Thyroid gland (tissue), 4 donors: ENCODE measurements at places on chromosomes 3 and 15.

- H3K4me1 ChIP-seq: no peaks in the 10 kb centered on the region
- H3K36me3 ChIP-seq: peaks cover 4% of the 10 kb centered on the region
- no peak overlapping the region for H3K27ac ChIP-seq
- no peaks in the 10 kb centered on the region for H3K27me3 ChIP-seq
- no peak for DNase-seq
Measured at GRCh38 chr3:57923101-57923500, 85.1 kb upstream of the FLNB start.

DNA sequence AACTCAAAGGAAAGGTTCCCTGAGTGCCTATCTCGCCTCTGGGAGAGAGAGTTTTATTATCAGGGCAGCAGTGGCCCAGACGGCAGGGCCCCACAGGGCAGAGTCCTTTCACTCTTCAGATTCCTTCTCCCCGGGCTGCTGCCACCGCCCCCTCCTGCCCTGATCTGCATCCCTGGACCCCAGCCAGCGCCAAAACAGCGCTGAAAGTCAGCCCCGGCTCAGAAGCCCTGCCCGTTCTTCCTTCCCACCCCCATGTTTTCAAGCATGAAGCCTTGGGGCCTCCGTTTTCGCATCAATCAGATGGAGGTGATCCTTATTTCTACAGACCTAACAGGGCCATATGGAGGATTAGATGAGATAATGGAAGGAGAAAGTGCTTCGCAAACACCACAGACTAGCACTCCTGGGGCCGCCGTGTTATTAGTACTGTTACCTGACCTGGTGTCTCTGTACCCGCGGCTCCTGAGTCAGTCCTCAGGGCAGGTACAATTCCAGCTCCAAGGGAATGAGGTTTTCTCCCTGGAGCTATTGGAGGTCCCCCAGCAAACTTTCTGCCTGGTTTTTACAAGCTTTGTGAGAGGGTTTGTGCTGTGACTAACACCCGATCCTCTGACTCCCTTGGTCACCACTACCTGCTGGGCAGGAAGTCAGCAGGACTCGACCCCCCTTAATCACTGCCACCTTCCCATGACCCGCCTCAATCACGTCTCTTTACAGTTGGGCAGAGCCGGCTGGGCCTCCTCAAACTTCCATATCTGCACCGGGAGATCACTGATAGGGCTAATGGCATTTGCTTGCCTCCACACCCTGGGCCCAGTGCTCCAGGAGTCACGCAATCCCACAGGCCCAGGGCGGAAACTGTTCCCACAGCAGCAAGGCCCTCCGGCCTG is 39.5 kb upstream of the TSEN2 start:
- peak; percentile 35 for DNase-seq
- H3K27me3 ChIP-seq: no peaks in the 10 kb centered on the region
- no peak overlapping the region for H3K4me3 ChIP-seq
- peaks cover 6% of the 10 kb centered on the region for H3K4me1 ChIP-seq

- H3K36me3 ChIP-seq: no peaks in the 10 kb centered on the region
- no peaks in the 10 kb centered on the region for H3K4me1 ChIP-seq
- H3K27ac ChIP-seq: no peak overlapping the region
- H3K27me3 ChIP-seq: no peaks in the 10 kb centered on the region
- H3K4me3 ChIP-seq: no peak overlapping the region
- DNase-seq: no peak
Measured at GRCh38 chr15:77126529-77127326, 55.8 kb upstream of the TSPAN3 start.

DNA sequence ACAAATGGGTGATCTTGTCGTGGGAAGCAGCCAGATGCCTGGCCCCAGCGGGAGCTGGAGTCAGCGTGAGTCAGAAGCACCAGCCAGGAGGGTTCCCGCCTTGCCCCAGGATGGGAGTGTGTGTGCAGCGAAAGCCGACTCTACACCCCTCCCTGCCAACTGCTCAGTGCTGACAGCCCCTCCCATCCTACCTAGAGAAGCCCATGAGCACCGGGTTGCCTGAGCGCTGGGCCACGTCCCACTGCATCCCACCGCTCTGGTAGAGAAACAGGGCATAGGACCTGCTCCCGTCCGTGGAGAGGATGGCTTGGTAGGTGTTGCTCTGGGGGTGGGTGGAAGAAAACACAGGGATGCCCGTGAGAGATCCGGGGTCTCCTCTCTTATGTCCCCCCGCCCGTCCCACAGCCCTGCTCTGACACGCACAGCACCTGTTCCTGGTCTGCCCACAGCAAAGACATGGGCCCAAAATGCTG is 42.9 kb downstream of the MUC4 start:
- H3K36me3 ChIP-seq: no peaks in the 10 kb centered on the region
- H3K27ac ChIP-seq: no peak overlapping the region
- H3K27me3 ChIP-seq: no peaks in the 10 kb centered on the region
- no peak overlapping the region for H3K4me3 ChIP-seq
- H3K4me1 ChIP-seq: no peaks in the 10 kb centered on the region
- DNase-seq: no peak

GRCh38 chr3:66673293-66673692 is 172.5 kb upstream of the LRIG1 start:
- no peak for DNase-seq
- H3K4me3 ChIP-seq: no peak overlapping the region
- no peaks in the 10 kb centered on the region for H3K27me3 ChIP-seq
- H3K27ac ChIP-seq: no peak overlapping the region
- no peaks in the 10 kb centered on the region for H3K36me3 ChIP-seq

- no peaks in the 10 kb centered on the region for H3K27me3 ChIP-seq
- DNase-seq: no peak
- H3K4me3 ChIP-seq: no peak overlapping the region
- H3K27ac ChIP-seq: no peak overlapping the region
- no peaks in the 10 kb centered on the region for H3K4me1 ChIP-seq
Measured at GRCh38 chr3:170021083-170021482, 16.7 kb upstream of the GPR160 start.

DNA sequence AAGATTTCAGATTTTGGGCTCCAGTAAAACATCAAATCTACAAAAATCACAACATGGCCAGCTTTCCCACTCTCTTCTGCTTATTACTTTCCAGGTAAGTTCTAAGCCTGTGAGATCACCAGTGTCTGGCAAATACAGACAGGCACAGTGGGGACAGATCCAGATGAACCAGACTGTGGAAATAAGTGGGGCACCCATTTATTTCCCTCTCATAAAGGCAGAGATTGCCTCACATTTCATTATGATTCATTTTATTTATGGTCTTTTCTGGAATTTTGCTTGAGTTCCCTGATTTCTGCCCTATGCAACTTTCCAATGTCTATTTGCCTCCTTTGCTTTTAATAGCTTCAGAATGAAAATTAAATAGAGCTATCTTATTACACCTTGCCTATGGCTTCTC is 66.8 kb downstream of the GREM1 start:
- H3K36me3 ChIP-seq: no peaks in the 10 kb centered on the region
- no peak overlapping the region for H3K4me3 ChIP-seq
- no peak overlapping the region for H3K27ac ChIP-seq
- H3K27me3 ChIP-seq: no peaks in the 10 kb centered on the region

DNA sequence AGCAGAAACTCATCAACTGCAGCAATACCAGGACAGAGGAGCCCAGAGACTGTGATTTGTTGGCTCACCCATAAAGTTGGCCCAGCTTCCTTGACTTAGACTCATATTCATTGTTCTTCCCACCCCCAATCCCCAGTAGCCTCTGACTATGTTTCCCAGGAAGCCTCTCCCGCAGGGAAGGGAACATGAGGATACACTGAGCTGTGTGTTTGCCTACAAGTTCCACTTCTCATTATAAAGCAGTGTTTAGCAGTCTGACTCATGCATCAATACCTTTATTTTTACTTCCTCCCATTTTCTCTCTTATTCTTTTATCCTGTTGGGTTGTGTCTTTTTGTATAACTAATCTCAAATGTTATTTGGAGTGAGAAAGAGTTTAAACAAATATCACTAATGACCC is 111.6 kb upstream of the PHLDB2 start:
- no peaks in the 10 kb centered on the region for H3K27me3 ChIP-seq
- H3K27ac ChIP-seq: no peak overlapping the region
- no peak for DNase-seq
- H3K4me3 ChIP-seq: no peak overlapping the region
- no peaks in the 10 kb centered on the region for H3K36me3 ChIP-seq
- no peaks in the 10 kb centered on the region for H3K4me1 ChIP-seq

- no peak overlapping the region for H3K27ac ChIP-seq
- H3K36me3 ChIP-seq: no peaks in the 10 kb centered on the region
- H3K4me1 ChIP-seq: no peaks in the 10 kb centered on the region
- H3K4me3 ChIP-seq: no peak overlapping the region
- DNase-seq: no peak
Measured at GRCh38 chr15:98443526-98443925, 204.8 kb upstream of the IGF1R start.

DNA sequence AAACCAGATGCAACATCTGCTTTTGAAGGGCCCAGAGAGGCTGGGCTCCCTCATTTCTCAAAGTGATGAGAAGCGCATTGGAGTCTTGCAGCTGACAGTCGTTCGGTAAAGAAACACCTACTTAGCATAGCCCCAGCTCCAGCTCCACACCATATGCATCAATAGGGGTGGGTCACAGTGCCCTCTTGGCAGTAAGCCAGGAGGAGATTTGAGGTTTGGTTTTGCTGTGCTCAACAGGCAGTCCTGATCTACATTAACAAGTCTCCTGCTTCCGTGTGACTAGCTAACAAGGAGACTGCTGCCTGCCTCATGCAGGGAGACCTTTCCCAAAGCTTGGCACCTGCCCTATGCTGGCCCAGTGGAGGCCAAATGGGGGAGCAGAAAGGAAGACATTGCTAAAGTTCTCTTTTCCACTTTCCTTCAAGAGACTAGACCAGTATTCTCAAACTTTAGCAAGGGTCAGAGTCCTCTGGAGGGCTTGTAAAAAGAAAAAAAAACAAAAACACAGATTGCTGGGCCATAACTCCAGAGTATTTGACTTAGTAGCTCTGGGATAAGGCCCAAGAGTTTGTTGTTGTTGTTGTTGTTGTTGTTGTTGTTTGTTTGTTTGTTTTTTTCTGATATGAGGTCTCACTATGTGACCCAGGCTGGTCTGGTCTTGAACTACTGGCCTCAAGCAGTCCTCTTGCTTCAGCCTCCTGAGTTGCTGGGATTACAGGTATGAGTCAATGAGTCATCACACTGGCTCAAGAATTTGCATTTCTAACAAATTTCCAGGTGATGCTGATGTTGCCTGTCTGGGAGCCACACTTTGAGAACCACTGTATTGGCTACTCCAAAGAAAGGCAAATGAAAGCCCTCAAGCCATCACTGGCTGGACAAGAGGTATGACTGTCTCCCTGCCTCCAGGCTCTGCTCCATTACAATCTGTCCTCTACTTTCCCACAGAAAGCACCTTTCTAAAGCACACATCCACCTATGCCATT is 294.9 kb downstream of the RORA start:
- no peak overlapping the region for H3K27ac ChIP-seq
- no peak for DNase-seq
- no peaks in the 10 kb centered on the region for H3K36me3 ChIP-seq
- no peaks in the 10 kb centered on the region for H3K27me3 ChIP-seq
- H3K4me1 ChIP-seq: no peaks in the 10 kb centered on the region

DNA sequence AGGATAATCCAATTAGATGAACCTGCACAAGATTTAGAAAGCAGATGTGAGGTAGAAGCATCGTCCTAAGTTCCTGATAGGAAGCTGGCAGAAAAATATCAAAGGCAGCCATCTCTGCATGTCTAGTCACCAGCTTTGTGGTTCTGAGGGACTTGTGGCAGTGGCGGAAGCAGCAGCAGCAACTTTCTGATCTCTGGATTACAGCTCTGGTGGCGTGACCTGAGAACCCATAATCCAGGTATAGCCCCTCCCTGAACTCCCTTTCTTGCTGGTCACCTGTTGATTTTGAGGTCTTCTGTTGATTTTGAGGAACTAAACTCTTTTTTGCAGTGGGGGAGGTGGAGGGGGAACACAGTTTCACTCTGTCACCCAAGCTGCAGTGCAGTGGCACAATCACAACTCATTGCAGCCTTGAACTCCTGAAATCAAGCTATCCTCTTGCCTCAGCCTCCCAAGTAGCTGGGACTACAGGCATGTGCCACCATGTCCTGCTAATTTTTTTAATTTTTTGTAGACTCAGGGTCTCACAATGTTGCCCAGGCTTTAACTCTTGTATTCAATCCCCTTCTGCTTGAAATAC is 7.9 kb downstream of the FSIP1 start:
- H3K27me3 ChIP-seq: no peaks in the 10 kb centered on the region
- no peak overlapping the region for H3K4me3 ChIP-seq
- DNase-seq: no peak
- no peak overlapping the region for H3K27ac ChIP-seq
- no peaks in the 10 kb centered on the region for H3K36me3 ChIP-seq
- H3K4me1 ChIP-seq: no peaks in the 10 kb centered on the region

GRCh38 chr15:88805031-88805780 is 2.0 kb downstream of the ACAN start:
- no peak for DNase-seq
- no peaks in the 10 kb centered on the region for H3K36me3 ChIP-seq
- H3K27ac ChIP-seq: no peak overlapping the region

DNA sequence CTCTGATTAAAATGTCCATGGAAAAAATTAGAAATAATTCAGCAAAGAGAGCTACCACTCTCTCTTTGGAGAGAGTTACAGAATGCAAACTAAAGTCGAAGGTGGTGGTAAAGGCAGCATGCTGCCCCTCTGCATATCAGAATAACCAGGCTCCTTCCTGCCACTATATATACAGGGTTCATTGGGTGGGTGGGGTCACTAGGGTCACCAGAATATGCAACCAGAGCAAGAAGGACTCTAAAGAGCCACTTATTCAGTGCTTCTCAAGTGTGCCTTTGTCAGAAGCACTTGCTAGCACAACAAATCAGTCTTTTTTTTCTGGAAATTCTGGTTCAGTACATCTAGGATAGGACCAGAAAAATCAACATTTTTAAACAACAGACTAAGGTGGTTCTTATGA is 70.0 kb downstream of the MTHFS start:
- peaks cover 11% of the 10 kb centered on the region for H3K4me1 ChIP-seq
- H3K27me3 ChIP-seq: no peaks in the 10 kb centered on the region
- H3K4me3 ChIP-seq: no peak overlapping the region
- peak; percentile 68 for DNase-seq
- H3K27ac ChIP-seq: peak overlapping the region; percentile 72
- H3K36me3 ChIP-seq: no peaks in the 10 kb centered on the region

DNA sequence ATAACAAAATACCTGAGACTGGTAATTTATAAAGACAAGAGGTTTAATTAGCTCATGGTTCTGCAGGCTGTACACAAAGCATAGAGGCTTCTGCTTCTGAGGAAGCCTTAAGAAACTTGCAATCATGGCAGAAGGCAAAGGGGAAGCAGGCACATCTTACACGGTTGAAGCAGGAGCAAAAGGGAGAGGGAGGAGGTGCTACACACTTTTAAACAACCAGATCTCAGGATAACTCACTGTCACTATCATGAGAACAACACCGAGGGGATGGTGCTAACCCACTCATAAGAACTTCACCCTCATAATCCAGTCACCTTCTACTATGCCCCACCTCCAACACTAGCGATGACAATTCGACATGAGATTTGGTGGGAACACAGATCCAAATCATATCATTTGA is 54.4 kb downstream of the ATP8B4 start:
- no peaks in the 10 kb centered on the region for H3K27me3 ChIP-seq
- DNase-seq: no peak
- H3K4me3 ChIP-seq: no peak overlapping the region
